ENCODE measurements at places on chromosomes 1 and 21. TPM values are rescaled to one million over a fixed set of nuclear protein-coding genes. Genes with fewer than 3 reads are reported as not detected.

Gene OPTC
- not detected for total RNA-seq

Gene GNAT2
- total RNA-seq: not detected

Gene SPOCD1
- total RNA-seq: 3.8 TPM

Gene SPATA1
- 0.75 TPM for total RNA-seq

Gene VWA5B1
- total RNA-seq: not detected

Gene ADAM30
- total RNA-seq: not detected
